ENCODE measurements at places on chromosomes 2 and 18. TPM values are rescaled to one million over a fixed set of nuclear protein-coding genes. Genes with fewer than 3 reads are reported as not detected.

DNA sequence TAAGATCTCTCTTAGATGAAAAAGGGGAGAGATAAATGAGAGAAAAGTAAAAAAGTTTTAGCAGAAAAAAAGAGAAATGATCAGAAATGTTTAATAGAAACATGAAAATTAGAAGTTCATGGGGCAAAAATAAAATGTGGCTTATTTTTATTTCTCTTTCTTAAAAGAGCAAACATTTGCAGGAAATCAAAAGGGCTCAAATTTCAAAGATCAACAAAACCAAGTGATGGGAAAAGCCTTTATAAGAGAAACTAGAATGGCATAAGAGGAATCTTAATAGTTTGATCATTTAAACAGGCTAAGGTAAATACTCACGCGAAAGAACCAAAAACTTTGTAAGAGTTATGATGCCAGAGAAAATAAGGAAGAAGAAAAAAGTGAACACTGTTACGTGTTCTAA, 23.3 kb upstream of the DAW1 start:
- peaks cover 7% of the 10 kb centered on the region for H3K27me3 ChIP-seq
- no peaks in the 10 kb centered on the region for H3K36me3 ChIP-seq
- peaks cover 12% of the 10 kb centered on the region for H3K4me1 ChIP-seq
- DNase-seq, result no peak
- H3K27ac ChIP-seq, result peak overlapping the region; percentile 25

GRCh38 chr18:34807106-34807796, 97.2 kb downstream of the DTNA start:
- peaks cover 13% of the 10 kb centered on the region for H3K27me3 ChIP-seq
- no peak overlapping the region for H3K27ac ChIP-seq
- H3K36me3 ChIP-seq, result no peaks in the 10 kb centered on the region
- DNase-seq, result no peak
- H3K4me1 ChIP-seq, result peaks cover 7% of the 10 kb centered on the region
- H3K4me3 ChIP-seq, result no peak overlapping the region

DNA sequence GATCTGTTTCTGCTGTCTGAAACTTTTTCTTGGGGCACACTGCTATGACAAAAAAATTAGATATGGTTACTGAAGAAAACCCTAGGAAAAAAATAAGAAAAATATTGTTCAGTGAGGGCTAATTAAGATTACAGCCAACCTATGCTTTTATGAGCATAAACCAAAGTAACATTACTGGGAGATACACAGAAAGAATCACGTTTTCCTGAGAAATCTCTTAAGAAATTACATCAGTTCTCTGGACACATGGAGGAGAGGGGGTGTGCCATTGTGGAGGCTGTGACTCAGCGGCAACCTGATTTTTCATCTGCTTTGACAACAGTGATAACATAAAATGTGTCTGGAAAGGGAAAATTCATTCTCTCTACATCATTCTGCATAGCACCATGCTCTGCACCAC, 13.4 kb upstream of the NMI start:
- no peak for DNase-seq
- peaks cover 4% of the 10 kb centered on the region for H3K27me3 ChIP-seq
- no peak overlapping the region for H3K27ac ChIP-seq

- no peaks in the 10 kb centered on the region for H3K27me3 ChIP-seq
- no peak overlapping the region for H3K4me3 ChIP-seq
- H3K4me1 ChIP-seq, result peaks cover 6% of the 10 kb centered on the region
- DNase-seq, result no peak
- H3K27ac ChIP-seq, result no peak overlapping the region
Measured at GRCh38 chr2:24908461-24908901, 11.6 kb downstream of the ADCY3 start.

DNA sequence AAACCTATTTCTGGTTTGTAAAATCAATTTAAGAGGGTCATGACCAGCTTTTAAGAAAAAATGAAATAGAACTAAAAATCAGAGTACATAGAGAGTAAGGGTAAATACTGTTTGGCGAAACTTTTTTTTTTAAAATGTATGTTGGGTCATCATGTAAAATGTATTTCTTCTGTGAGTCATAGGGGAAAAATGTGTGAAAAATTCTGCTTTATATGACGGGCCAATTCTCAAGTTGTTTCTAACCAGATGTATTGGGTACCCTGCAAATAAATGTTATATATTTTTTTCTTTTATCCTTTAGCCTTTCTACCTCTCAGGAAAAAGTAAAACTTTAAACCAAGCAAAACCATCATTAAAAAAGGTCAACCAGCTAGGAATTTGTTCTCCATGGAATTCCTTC, 13.9 kb downstream of the AFTPH start:
- no peaks in the 10 kb centered on the region for H3K27me3 ChIP-seq
- H3K4me3 ChIP-seq, result no peak overlapping the region
- H3K4me1 ChIP-seq, result peaks cover 66% of the 10 kb centered on the region
- H3K27ac ChIP-seq, result no peak overlapping the region
- H3K36me3 ChIP-seq, result peaks cover 2% of the 10 kb centered on the region
- DNase-seq, result no peak

DNA sequence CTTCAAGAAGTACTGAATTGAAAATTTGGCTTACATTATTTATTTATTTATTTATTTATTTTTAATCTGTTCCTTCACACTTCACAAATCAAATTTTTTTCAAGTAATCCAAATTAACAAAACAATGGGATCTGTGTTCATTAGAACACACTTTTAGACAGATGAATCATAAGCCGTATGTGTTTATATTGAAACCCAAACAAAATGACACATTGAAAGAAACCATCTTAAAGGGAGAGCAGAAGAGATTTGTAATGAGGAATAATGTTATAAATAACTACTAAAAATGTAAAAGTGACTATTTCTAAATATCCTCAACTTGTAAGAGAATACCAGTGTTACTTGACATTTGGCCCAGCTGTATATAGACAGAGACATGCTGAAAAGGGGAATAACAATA, 991.0 kb upstream of the CHAC2 start:
- no peaks in the 10 kb centered on the region for H3K27me3 ChIP-seq
- no peak overlapping the region for H3K4me3 ChIP-seq
- H3K27ac ChIP-seq, result no peak overlapping the region
- DNase-seq, result no peak
- H3K36me3 ChIP-seq, result no peaks in the 10 kb centered on the region

DNA sequence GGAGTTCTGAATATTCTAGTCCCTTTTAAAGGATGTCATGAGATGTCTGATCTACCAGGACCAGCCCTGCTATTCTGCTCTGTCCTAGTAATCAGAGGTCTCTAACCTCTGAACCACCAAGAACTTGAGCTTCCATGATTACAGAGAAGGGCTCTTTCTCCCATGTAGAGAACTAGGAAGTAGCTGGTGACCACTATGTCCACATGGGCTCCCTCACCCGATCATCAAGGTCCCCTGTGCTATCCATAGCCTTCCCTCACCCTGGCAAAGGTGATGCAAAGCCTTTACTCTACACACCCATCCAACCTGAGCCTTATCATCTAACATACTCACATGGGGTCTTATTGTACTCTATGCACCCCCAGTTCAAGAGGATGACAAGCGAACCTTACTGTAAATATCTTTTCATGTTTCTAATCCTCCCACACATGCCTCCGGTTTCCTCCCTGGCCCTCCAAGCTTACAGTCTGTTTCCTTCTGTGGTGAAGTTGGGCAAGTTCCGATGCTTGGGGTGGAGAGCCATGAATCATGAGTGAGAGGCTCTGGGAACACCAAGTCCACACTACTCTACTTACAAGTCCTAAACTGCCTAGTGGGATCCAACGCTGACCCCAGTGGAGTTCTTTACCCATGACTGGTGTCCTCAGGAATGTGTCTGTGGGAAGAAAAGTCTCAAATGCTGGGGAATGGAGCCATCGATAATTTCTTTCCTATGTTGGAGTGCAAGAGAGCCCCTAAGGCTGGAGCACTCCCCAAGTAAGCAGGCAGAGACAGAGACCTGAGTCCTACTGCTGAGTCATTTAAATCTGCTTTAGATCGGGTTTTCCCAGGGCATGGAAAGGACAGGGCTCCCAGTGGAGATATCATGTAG, 73.3 kb upstream of the KLF7 start:
- DNase-seq, result peak; percentile 73
- H3K36me3 ChIP-seq, result no peaks in the 10 kb centered on the region
- no peaks in the 10 kb centered on the region for H3K27me3 ChIP-seq
- peaks cover 30% of the 10 kb centered on the region for H3K4me1 ChIP-seq
- peak overlapping the region; percentile 2 for H3K27ac ChIP-seq

DNA sequence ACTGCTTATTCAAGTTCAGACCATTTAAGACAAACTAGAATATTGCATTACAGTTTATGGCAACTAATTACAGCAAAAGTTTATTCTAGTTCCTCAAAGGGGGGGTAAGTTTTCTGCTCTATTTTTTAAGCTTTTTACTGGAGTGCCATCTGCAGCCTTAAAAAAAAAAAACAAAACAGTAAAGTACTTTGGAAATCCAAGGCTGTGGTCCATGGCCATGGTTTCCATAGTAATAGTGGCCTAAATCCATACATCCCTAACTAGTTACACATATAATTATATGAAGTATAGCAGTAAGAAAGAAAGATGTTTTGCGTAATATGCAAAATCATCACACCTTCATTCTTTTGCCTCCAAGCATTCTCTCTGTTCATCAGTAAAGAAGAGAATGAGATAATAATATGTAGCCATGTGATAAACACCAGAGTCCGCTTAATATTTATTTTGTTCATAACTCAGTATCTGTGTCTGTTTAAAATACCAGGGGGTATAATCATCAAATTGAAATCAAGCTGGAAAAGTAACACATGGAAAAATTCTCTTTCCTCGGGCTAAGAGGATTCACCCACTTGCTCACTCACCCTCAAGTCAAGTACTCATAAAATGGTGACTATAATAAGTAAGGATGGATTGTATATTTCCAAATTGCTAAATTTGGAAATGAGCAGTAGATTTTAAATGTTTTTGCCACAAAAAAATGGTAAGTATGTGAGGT, 301.1 kb upstream of the RND3 start:
- no peak overlapping the region for H3K27ac ChIP-seq
- DNase-seq, result no peak
- H3K4me3 ChIP-seq, result no peak overlapping the region
- no peaks in the 10 kb centered on the region for H3K36me3 ChIP-seq
- peaks cover 2% of the 10 kb centered on the region for H3K27me3 ChIP-seq
- no peaks in the 10 kb centered on the region for H3K4me1 ChIP-seq

- peaks cover 3% of the 10 kb centered on the region for H3K27me3 ChIP-seq
- no peak overlapping the region for H3K27ac ChIP-seq
- H3K36me3 ChIP-seq, result no peaks in the 10 kb centered on the region
Measured at GRCh38 chr2:170843656-170844055, 27.0 kb downstream of the GAD1 start.

GRCh38 chr2:34570266-34570872, 971.3 kb upstream of the FAM98A start:
- no peaks in the 10 kb centered on the region for H3K27me3 ChIP-seq
- no peak for DNase-seq
- H3K27ac ChIP-seq, result no peak overlapping the region
- H3K4me3 ChIP-seq, result no peak overlapping the region
- H3K36me3 ChIP-seq, result no peaks in the 10 kb centered on the region

PIKFYVE gene
- 20.2 TPM for total RNA-seq

POLE4 gene
- 69.7 TPM for total RNA-seq

SPP2 gene
- not detected for total RNA-seq

- no peak for DNase-seq
- peaks cover 5% of the 10 kb centered on the region for H3K4me1 ChIP-seq
- no peak overlapping the region for H3K27ac ChIP-seq
- no peak overlapping the region for H3K4me3 ChIP-seq
- peaks cover 40% of the 10 kb centered on the region for H3K27me3 ChIP-seq
- H3K36me3 ChIP-seq, result no peaks in the 10 kb centered on the region
Measured at GRCh38 chr2:236240228-236240990, 23.8 kb downstream of the ASB18 start.

NCK2 gene
- total RNA-seq, result 113 TPM

KIF1A gene
- 8.4 TPM for total RNA-seq

- H3K27me3 ChIP-seq, result peaks cover 7% of the 10 kb centered on the region
- no peaks in the 10 kb centered on the region for H3K4me1 ChIP-seq
- no peak overlapping the region for H3K4me3 ChIP-seq
- no peak overlapping the region for H3K27ac ChIP-seq
- no peak for DNase-seq
Measured at GRCh38 chr2:236665101-236665500, 95.5 kb downstream of the ACKR3 start.

DNA sequence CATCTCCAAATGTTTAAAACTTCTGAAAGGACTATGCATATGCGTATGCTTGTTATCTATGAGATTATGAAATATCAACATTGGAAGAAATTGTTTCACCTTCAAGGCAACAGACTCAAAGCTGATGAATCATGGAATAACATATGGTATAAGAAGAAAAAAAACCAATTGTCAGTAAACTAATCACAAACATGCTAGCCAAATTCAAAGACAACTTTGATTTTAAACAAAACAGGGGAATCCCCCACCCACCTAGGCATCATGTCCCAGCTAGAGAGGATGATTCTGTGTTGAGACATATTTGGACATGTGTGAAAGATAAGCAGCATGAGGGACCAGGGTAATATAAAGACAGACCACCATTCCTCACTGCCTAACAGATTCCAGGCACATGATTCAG, 147.7 kb downstream of the WDPCP start:
- no peak overlapping the region for H3K4me3 ChIP-seq
- H3K27me3 ChIP-seq, result no peaks in the 10 kb centered on the region
- no peaks in the 10 kb centered on the region for H3K36me3 ChIP-seq
- H3K27ac ChIP-seq, result no peak overlapping the region
- peak; percentile 31 for DNase-seq

DNA sequence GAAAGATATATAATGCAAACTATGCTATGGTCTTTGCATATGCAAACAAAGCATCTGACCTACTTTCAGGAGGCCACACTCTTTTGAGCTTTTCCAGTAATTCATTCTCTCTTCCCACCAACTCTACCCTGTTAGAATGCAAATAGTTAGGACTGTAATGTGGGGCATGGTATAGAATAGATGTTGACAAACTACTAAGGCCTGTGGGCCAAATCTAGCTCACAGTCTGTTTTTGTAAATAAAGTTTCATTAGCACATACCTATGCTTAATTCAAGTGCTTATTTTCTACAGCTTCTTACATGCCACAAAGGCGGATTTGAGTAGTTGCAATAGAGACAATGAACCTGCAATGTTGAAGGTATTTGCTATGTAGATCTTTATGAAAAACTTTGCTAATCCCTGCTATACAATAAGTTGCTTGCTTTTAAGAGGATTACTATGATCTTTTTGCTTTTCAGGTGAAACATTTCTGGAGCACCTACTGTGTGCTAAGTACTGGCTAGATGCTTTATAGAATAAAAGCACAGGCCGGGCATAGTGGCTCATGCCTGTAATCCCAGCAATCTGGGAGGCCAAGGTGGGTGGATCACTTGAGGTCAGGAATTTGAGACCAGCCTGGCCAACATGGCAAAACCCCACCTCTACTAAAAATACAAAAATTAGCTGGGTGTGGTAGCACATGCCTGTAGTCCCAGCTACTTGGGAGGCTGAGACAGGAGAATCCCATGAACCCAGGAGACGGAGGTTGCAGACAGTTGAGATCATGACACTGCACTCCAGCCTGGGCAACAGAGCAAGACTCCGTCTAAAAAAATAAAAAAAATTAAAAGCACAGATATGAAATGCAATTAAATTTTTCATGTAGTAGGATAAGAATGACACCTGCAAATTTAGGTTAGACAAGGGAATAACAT, 267.8 kb downstream of the DPP10 start:
- DNase-seq, result no peak
- H3K4me3 ChIP-seq, result no peak overlapping the region
- H3K4me1 ChIP-seq, result no peaks in the 10 kb centered on the region
- H3K27me3 ChIP-seq, result peaks cover 5% of the 10 kb centered on the region

ALLC gene
- total RNA-seq, result not detected

- H3K27me3 ChIP-seq, result peaks cover 26% of the 10 kb centered on the region
- peaks cover 43% of the 10 kb centered on the region for H3K4me1 ChIP-seq
- H3K27ac ChIP-seq, result peak within 1 kb of the TSS; percentile 86
- peak; percentile 89 for DNase-seq
- H3K36me3 ChIP-seq, result peaks cover 10% of the 10 kb centered on the region
- H3K4me3 ChIP-seq, result peak within 1 kb of the TSS; percentile 82
Measured at GRCh38 chr18:63949068-63949737, at the start of gene HMSD. Gene HMSD, plus strand, starts transcription at chr18:63949301. Its CDS starts 4,155 bp downstream, at chr18:63953456.

Data from activated naive CD4-positive, alpha-beta T cell treated with anti-CD3 and anti-CD28 coated beads for 36 hours (primary cell).